ENCODE measurements at places on chromosomes 4 and X.

GRCh38 chr4:8129136-8129535 lies 29.5 kb downstream of the ABLIM2 start:
- H3K36me3 ChIP-seq, result no peaks in the 10 kb centered on the region
- H3K27me3 ChIP-seq, result peaks cover 8% of the 10 kb centered on the region
- no peak overlapping the region for H3K27ac ChIP-seq
- no peaks in the 10 kb centered on the region for H3K4me1 ChIP-seq
- DNase-seq, result no peak

GRCh38 chr4:24885342-24885741 lies 27.5 kb downstream of the CCDC149 start:
- H3K27ac ChIP-seq, result no peak overlapping the region
- no peaks in the 10 kb centered on the region for H3K4me1 ChIP-seq
- no peak for DNase-seq
- no peaks in the 10 kb centered on the region for H3K36me3 ChIP-seq

DNA sequence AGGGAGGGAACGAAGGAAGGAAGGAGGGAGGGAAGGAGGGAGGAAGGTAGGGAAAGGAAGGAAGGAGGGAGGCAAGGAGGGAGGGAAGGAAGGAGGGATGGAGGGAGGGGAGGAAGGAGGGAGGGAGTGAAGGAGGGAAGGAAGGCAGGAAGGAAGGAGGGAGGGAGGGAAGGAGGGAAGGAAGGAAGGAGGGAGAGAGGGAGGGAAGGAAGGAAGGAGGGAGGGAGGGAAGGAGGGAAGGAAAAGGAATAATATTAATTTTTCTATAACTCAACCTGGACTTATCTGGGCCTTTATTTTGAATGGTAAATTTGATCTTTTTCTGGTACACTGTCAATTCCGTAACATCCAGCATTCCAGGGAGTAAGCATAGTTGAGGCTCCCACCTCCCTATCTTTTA lies 244.2 kb downstream of the SPRY1 start:
- no peaks in the 10 kb centered on the region for H3K4me1 ChIP-seq
- no peak overlapping the region for H3K4me3 ChIP-seq
- no peaks in the 10 kb centered on the region for H3K27me3 ChIP-seq
- peaks cover 2% of the 10 kb centered on the region for H3K36me3 ChIP-seq

DNA sequence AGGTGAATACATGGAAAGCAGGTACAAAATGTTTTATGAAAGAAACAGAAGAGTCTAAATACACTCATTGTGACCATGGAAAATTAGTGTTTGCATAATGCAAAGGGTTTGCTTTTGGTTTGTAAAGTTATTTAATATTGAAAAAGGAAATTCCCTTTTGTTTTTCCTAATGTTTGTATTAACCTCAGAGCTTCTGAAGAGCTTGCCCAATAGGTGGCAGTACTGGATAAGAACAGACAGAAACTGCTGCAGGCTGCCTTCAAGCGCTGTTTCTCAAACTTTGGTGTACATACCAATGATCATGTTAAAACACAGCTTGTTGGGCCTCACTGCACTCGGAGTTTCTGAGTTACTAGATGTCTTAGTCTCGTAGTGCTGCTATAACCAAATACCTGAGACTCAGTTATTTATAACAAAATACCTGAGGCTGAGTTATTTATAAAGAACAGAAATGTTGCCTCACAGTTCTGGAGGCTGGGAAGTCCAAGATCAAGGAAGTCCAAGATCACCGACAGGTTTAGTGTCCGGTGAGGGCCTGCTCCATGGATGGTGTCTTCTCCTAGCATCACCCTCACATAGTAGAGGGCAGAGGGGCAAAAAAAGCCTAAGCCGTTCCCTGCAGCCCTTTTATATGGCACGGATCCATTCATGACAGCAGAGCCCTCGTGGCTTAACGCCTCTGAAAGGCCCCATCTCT lies 54.2 kb downstream of the SUPT20HL2 start:
- peaks cover 7% of the 10 kb centered on the region for H3K27me3 ChIP-seq
- H3K27ac ChIP-seq, result no peak overlapping the region
- H3K36me3 ChIP-seq, result no peaks in the 10 kb centered on the region
- no peak for DNase-seq
- no peak overlapping the region for H3K4me3 ChIP-seq
- no peaks in the 10 kb centered on the region for H3K4me1 ChIP-seq

DNA sequence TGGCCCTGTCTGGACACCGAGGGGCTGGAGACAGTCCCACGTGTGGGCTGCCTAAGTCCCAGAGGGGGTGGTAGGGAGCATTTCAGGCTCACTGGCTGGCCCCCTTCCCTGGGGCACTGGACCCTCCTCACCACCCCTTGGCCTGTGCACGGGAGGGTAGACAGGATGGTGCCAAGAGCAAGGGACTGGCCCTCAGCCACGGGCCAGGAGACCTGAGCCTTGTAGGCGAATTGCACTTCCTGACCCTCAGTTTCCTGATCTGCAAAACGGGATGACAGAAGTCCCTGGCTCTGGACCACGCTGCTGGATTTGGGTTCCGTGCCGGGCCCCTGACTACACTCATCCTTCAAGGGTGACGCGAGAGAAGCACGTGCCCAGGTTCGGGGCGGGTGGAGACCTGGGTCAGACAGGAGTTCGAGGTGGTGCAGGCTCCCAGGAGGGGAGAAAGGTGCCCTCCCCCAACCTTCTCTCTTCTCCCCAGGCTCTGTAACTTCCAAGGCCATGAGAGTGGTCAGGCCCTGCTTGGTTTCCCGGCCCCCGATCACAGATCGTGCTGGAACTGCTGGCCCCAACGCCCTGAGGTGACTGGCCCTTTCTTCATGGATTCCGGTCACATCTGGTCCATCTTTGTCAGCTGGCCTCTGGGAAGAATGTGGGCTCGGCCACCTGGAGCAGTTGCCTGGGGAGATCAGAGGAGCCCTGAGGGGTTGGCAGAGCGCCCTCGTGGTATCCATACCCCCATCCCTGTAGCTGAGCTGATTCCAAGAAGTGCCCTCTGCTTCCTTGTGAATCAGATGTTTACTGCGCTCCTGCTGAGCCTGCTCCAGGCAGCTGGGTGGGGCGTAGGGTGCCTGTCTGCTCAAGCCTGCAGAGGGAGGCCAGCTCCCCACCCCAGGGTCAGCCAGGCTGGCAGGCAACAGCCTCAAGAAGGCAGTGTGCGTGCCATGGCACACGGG lies 3.3 kb downstream of the SH3BP2 start:
- no peak overlapping the region for H3K27ac ChIP-seq
- no peaks in the 10 kb centered on the region for H3K27me3 ChIP-seq
- no peak overlapping the region for H3K4me3 ChIP-seq
- H3K36me3 ChIP-seq, result no peaks in the 10 kb centered on the region
- no peak for DNase-seq

DNA sequence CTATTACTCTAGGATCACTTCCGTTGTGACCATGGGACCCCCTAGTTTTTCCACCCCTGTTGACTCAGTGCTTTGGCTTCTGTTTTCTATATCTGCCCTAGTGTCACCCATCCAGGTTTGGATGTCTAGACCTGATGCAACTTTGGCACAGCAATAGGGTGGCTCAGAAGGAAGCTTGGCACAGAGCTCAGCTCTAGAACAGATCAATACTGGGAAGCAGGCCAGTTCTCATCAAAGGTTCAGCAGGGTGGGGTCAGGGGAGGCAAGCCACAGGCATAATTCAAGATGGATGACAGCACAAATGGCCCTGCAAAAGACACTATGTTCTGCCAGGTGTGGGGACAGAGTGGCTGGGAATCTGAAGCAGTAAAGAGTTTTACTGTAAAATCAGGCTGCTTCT lies 74.2 kb upstream of the EGFL6 start:
- H3K36me3 ChIP-seq, result no peaks in the 10 kb centered on the region
- H3K4me3 ChIP-seq, result no peak overlapping the region
- no peaks in the 10 kb centered on the region for H3K27me3 ChIP-seq
- no peak overlapping the region for H3K27ac ChIP-seq
- no peak for DNase-seq

DNA sequence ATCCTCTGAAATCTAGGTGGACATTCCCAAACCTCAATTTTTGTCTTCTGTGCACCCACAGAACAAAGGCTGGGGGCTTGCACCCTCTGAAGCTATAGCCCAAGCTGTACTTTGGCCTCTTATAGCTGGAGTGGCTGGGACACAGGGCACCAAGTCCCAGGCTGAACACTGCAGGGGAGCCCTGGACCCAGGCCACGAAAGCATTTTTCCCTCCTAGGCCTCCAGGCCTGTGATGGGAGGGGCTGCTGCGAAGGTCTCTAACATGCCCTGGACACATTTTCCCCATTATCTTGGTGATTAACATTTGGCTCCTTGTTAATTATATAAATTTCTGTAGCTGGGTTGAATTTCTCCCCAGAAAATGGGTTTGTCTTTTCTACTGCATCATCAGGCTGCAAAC lies 27.9 kb downstream of the F8A1 start:
- no peak for DNase-seq
- peaks cover 17% of the 10 kb centered on the region for H3K27me3 ChIP-seq
- no peak overlapping the region for H3K4me3 ChIP-seq

GRCh38 chrX:139795196-139795595 lies 87.2 kb upstream of the MCF2 start:
- peaks cover 10% of the 10 kb centered on the region for H3K4me1 ChIP-seq
- DNase-seq, result no peak
- H3K4me3 ChIP-seq, result no peak overlapping the region
- no peak overlapping the region for H3K27ac ChIP-seq
- peaks cover 9% of the 10 kb centered on the region for H3K36me3 ChIP-seq
- H3K27me3 ChIP-seq, result no peaks in the 10 kb centered on the region

DNA sequence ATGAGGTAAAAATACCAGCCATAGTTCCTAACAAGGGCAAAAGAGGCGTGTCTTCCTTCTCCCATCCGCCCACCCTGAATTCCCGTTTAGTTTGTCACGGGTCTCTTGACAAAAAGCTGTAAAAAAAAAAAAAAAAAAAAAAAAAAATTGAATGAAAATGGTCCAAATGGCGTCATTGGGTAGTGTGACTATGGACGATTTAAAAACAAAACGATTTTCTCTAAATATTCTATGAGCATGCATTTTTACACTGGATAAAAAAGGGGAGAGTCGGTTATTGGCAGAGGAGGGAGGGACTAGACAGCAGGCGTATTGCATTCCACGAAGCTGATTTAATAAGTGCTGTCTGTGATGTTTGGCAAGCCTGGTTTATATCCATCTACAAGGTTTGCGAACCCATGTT lies at the start of gene FAM133A:
TSS of gene FAM133A (plus strand) at position 338 of the 403 bp plus-strand sequence. CDS start 35,214 bp downstream, outside the sequence.
- DNase-seq, result no peak
- H3K27me3 ChIP-seq, result no peaks in the 10 kb centered on the region
- peaks cover 7% of the 10 kb centered on the region for H3K4me1 ChIP-seq
- H3K27ac ChIP-seq, result peak within 1 kb of the TSS; percentile 79

DNA sequence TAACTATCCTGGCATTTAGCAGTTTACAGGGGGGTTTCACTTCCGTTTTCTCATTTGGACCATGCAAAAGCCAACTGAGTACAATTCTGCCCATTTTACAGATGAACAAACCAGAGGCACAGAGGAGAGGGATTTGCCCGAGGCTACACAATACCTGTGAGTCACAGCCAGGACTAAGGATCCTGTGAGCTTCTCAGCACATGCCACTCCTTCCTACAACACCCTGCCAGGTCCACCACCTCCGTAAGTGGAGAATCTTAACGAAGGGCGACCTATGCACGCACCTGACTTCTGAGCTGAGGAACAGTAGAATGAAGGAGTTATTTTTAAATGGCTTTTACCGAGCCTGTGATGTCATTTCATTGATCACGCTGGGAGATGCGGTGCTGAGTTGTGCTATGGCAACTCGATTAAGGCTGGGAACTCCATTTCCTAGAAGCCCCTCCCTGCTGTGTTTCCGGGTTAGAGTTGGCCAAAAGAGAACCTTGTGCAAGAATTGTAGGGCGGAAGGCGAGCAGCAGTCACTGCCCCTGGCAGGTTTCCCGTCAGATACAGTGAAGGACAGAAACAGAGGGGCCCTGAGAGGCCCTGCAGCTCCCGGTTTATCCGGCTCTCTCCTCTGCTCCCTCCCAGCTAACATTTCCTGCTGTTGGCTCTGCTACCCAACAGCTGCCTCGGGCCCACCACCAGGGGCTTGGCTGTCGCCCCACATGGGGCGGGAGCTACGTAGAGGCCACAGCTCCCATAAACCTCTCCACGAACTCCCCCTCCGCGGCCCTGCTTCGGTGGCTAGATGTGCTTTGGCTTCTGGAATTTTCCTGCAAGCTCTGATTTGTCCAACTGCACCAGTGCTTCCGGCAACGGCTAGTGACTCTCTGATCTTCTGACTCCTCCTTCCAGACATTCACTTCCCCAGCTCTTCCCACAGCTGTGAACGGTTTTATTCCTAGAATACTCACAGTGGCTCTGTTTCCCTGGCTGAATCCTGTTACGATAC lies 75.1 kb upstream of the USP9X start:
- H3K27me3 ChIP-seq, result no peaks in the 10 kb centered on the region
- peak overlapping the region; percentile 64 for H3K4me3 ChIP-seq
- DNase-seq, result peak; percentile 13
- H3K36me3 ChIP-seq, result peaks cover 3% of the 10 kb centered on the region
- H3K4me1 ChIP-seq, result peaks cover 9% of the 10 kb centered on the region

- H3K27me3 ChIP-seq, result peaks cover 32% of the 10 kb centered on the region
- no peak overlapping the region for H3K4me3 ChIP-seq
- no peak overlapping the region for H3K27ac ChIP-seq
- H3K36me3 ChIP-seq, result no peaks in the 10 kb centered on the region
- DNase-seq, result no peak
Observed at GRCh38 chr4:107791902-107792301, 32.8 kb upstream of the SGMS2 start.

GRCh38 chr4:161949946-161950725 lies 213.7 kb downstream of the FSTL5 start:
- no peaks in the 10 kb centered on the region for H3K4me1 ChIP-seq
- no peak overlapping the region for H3K27ac ChIP-seq
- no peak overlapping the region for H3K4me3 ChIP-seq
- no peaks in the 10 kb centered on the region for H3K36me3 ChIP-seq

DNA sequence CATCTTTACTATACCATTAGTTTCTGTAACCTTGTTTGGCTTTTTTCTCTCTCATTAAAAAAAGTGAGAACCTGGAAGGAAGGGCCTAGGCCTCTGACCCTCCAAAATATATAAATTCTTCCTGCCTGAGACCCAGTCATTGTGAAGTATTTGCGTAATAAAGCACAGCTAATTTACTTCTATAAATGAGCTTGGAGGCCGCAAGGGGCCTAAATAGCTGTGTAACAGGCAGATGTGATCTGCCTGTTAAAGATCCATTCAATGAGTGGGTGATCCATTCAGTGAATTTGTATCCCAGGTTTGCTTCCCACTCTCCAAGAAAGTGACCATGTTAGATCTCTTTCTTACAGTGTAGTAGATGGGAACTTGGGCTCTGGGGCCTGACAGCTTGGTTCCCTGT lies 595 bp upstream of the PYURF start:
- peak overlapping the region; percentile 97 for H3K4me3 ChIP-seq
- H3K36me3 ChIP-seq, result peaks cover 9% of the 10 kb centered on the region
- H3K27ac ChIP-seq, result peak overlapping the region; percentile 99
- H3K4me1 ChIP-seq, result peaks cover 24% of the 10 kb centered on the region
- no peak for DNase-seq

GRCh38 chr4:175622887-175623286 lies 189.2 kb downstream of the GPM6A start:
- no peak overlapping the region for H3K27ac ChIP-seq
- H3K27me3 ChIP-seq, result no peaks in the 10 kb centered on the region
- DNase-seq, result no peak
- H3K4me1 ChIP-seq, result no peaks in the 10 kb centered on the region
- no peak overlapping the region for H3K4me3 ChIP-seq
